ENCODE measurements at places on chromosomes 5 and 9. TPM values are rescaled to one million over a fixed set of nuclear protein-coding genes. Genes with fewer than 3 reads are reported as not detected.

FPGS gene
- total RNA-seq: 31.0 TPM

PKD2L2 gene
- not detected for total RNA-seq

CD180 gene
- total RNA-seq: 0.31 TPM

ATP6V1G1 gene
- total RNA-seq: 75.7 TPM

AGXT2 gene
- not detected for total RNA-seq

OR13C8 gene
- total RNA-seq: not detected

PCSK5 gene
- 17.5 TPM for total RNA-seq

PCDHAC2 gene
- total RNA-seq: 55.1 TPM

C1QTNF2 gene
- 3.4 TPM for total RNA-seq

ANKDD1B gene
- total RNA-seq: 1.3 TPM

SAXO1 gene
- total RNA-seq: under 0.01 TPM

IL13 gene
- total RNA-seq: not detected

NMUR2 gene
- not detected for total RNA-seq

LURAP1L gene
- 1.3 TPM for total RNA-seq

NOXA1 gene
- total RNA-seq: 2.5 TPM

C9 gene
- not detected for total RNA-seq

WNK2 gene
- total RNA-seq: 86.1 TPM

HNRNPK gene
- 766 TPM for total RNA-seq

UGT3A1 gene
- not detected for total RNA-seq

RELL2 gene
- 9.1 TPM for total RNA-seq

IL3 gene
- not detected for total RNA-seq

ERAP2 gene
- 6.6 TPM for total RNA-seq

MXD3 gene
- total RNA-seq: 10.3 TPM

DELE1 gene
- 85.4 TPM for total RNA-seq

GHR gene
- total RNA-seq: 2.2 TPM

PDZD2 gene
- total RNA-seq: 47.3 TPM

PRUNE2 gene
- total RNA-seq: 29.1 TPM

DOK3 gene
- 9.1 TPM for total RNA-seq

ASPN gene
- total RNA-seq: 1.3 TPM

CDKN2B gene
- total RNA-seq: 0.31 TPM

LCN2 gene
- total RNA-seq: not detected

CCNO gene
- not detected for total RNA-seq

ANKRD34B gene
- 0.31 TPM for total RNA-seq

TEX10 gene
- 57.6 TPM for total RNA-seq

PCDHAC1 gene
- 66.4 TPM for total RNA-seq

LCP2 gene
- 1.3 TPM for total RNA-seq

NR5A1 gene
- total RNA-seq: not detected

SOWAHA gene
- total RNA-seq: 3.1 TPM

INSL6 gene
- total RNA-seq: not detected

LHX6 gene
- total RNA-seq: 32.2 TPM

GFI1B gene
- not detected for total RNA-seq

NEUROG1 gene
- 1.6 TPM for total RNA-seq

IFNB1 gene
- not detected for total RNA-seq

PCDHGA9 gene
- total RNA-seq: 38.2 TPM

Data from parietal lobe (tissue), 2 donors.